ENCODE measurements at places on chromosomes 3 and 15.

GRCh38 chr3:55480911-55481743, 6.0 kb downstream of the WNT5A start:
- ATAC-seq: no peak

GRCh38 chr3:194468086-194468485, 18.7 kb downstream of the ATP13A3 start:
- no peak for ATAC-seq

- no peak for ATAC-seq
Measured at GRCh38 chr15:67365994-67366393, 111.4 kb downstream of the IQCH start.

DNA sequence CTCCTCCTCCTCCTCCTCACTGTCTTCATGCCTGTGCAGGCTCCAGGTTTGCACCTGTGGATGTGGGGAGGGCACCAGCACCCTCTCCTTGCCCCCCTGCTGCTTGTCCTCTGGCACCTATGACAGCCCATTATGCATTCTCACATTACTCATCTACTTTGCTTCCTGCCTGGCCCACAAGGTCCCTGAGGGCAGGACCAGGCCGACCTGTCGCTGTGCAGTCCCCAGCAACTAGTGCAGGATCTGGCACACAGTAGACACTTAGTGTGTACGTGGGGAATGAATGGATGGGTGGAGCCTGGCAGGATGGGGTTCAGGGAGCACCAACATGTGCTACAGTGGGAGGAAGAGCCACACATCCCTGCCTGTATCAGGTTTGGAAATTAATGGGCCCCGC, 58.3 kb upstream of the TMEM115 start:
- ATAC-seq: no peak

DNA sequence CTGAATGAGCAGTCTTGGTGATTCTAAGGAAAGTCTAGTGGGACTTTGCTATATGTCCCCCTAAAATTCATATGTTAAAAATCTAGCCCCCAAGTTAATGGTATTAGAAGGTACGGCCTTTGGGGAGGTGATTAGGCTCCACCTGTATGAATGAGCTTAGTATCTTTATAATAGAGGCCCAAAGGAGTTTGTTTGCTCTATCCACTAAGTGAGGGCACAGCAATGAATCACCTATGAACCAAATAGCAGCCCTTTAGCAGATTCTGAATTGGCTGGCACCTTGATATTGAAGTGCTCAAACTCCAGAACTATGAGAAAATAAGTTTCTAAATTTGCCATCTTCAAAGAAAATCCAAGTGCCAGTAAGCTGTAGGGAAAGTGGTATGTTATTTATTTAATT, 187.9 kb downstream of the SUCNR1 start:
- no peak for ATAC-seq

- no peak for ATAC-seq
Measured at GRCh38 chr3:111636366-111636885, 41.3 kb upstream of the ZBED2 start.
